ENCODE measurements at places on chromosomes 12 and 14.

DNA sequence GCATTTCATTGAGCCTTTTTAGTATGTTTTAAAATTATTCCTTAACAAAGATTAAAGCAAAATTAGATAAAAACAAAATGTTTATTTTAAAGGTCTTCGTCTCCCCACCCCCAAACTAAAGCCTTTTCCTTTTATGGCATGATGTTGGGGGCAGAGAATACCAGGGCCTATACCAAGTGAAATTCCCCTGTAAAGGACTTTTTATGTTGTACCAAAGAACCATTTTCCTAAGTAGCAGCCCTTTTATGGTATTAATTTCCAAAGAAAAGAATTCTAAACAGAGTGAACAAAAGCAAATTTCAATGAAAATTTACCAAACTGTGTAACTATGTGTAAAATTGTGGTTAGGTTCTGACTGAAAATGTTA lies 71.9 kb upstream of the GNPNAT1 start:
- DNase-seq: peak; percentile 30

GRCh38 chr14:70803321-70804310 lies 5.7 kb downstream of the MAP3K9 start:
- no peak for DNase-seq

DNA sequence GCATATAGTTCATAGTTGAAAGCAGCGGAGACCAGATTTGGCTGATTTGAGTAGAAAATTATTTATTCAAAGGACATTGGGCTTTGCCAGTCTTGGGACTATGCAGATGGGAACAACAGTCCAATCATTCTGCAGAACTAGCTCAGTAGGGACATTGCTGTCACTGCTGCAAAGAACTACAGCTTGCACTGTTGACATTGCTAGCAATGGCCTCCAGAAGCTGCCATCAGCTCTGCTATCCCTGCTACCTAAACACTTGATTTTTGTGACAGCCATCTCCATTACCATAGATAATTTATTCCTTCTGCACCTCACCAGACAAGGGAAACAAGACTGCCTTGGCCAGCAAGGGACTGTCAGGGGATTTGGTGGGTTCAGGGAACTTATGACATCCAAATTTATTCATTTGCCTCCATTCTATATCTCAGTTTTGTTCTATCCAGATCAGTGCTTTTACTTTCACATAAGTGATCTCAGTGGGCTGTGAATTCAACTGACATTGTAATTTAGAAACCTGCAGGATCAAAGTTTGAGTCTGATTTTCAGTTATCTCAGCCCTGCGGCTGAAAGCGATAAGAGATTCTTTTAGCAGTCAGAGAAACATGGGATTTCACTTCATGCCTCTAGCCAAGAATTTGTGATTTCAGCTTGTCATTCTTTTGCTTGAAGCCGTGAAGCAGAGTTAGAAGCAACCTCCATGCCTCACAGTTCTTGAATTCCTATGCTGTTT lies 136.7 kb upstream of the FBXO33 start:
- no peak for DNase-seq

DNA sequence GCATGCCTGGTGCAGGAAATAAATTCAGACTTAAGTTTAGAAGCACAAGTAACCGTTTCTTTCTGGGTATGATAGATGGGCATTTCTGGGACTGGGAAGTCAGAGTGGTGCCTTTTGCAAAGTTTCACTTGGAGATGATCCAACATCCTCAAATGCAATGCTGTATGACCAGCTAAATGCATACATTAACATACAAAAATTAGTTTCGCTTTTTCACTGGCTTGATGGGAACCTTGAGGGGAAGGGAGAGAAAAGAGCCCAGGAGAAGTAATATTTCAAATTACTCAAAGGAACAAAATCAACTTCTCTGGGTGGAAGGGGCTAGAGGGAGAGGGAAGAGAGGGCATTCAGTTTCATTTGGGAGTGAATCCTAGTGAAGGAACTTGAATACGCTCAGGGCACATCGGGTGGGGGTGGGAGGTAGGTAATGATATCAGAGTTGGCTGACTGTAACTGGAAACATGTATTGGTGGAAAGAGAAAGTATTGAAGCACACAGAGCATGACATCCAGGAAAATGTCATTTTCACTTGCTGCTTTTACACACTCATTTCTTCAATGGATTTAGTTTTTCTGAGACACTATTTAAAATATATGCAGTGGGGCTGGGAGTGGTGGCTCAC lies 175.5 kb downstream of the PTPRO start:
- DNase-seq: peak; percentile 1

DNA sequence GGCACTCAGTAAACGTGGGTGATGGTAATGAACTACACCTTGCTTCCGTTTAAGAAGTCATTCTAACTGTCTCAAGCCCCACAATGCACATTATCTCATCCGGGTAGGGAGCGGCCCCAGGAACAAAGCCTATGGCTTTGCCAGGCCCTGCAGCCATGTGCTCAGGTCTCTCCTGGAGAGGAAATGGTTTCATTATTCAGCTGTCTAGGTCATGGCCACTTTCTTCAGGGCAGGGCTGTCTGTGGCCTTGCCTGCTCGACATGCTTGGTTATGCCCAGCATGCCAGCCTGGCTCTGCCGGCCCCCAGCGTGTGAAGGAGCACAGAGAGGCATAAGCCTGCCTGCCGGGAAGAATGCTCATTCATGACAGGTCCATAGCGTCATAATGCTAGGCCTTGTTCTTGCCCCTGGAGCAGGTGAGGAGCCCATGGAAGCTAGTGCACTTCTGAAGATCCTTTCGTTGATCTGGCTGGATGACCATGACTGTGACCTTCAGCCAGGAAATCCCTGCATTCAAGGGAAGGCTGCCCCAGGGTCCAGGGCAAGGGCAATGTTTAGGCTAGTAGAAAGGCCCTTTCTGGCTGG lies 26.3 kb upstream of the FOS start:
- DNase-seq: no peak

- peak; percentile 2 for DNase-seq
These were observed 17.2 kb upstream of the PSMC1 start for GRCh38 chr14:90239139-90239538.

GRCh38 chr12:66663611-66664010 lies 15.3 kb downstream of the GRIP1 start:
- DNase-seq: no peak

GRCh38 chr14:93317875-93318807 lies 14.7 kb downstream of the BTBD7 start:
- peak; percentile 25 for DNase-seq

All from fibroblast of upper back skin (primary cell).